WTC11 (cell line): ENCODE measurements at places on chromosomes 5 and 9.

GRCh38 chr5:134932508-134932907 is 27.6 kb downstream of the PCBD2 start:
- no peak for DNase-seq

GRCh38 chr9:129944506-129945116 is 98.4 kb downstream of the FNBP1 start:
- no peak for DNase-seq

DNA sequence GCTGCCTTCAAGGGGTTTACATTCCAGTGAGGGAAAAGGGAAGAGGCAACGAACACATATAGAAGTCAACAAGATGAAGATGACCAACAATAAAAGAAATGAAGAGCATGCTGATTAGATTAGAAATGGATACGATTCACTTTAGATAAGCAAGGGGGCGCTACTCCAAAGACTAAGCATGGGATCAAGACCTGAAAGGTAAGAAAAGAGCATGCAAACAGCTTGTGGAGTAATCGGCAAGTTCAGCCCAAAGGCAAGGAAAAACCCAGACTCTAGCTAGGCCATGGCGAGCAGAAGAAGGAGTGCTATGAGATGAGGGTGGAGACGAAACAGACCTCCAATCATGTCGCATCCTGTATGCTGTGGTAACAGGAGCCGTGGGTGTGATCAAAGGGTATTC is 124.4 kb downstream of the FANCC start:
- DNase-seq = no peak

DNA sequence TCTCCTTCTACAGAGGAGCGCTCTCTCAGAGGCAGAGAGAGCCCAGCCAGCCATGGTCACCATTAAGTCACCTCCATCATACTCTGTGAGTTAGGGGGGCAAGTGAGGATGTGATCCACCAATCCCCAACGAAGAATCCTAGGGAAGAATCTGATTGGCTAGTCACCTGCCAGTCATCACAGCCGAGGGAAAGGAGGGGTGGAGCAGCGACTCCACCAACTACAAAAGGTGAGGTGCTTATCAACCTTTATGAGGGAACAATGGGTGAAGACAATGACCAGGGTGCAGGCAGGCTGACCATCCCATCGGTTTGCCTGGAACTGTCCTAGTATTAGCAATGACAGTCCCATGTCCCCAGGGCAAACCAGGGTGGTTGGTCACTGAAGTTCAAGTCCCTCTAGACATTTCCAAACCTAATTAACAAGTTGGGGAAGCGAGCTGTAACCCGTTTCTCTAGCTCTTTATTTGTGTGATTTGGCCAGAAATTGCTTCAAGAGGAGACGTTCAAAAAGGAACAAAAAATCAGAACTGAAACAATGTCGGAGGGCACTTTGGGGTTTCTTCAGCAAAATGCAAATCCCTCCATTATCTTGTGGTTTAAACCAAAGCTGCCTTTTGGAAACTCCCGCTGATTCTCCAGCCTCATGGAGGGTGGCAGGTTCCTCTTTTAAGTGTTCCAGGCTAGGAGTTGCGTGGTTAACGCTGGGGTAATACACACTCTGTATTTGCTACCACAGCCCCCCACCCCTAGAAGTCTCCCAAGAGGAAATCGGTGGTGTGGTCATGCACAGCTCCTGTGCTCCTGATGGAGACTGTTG is 18.8 kb upstream of the FCN1 start:
- DNase-seq = no peak

GRCh38 chr5:109584986-109585599 is 104.6 kb upstream of the MAN2A1 start:
- DNase-seq = no peak

DNA sequence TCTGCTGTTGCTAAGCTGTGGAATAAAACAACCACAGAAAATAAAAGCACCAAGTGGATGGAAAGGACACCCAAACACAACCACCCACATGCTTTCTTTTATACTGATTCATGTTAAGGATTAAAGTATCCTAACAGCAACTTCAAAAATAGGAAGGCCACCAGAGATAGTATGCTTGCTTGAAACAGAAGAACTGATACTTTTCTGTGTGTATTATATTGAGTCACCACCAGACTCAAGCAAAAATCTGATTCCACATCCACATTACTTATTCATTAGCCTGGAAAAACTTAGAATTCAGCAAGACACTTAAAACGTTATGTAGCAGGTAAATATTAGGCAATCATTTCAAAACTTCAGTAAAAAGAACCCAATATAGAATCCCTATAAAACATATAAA is 52.3 kb downstream of the ZDHHC21 start:
- no peak for DNase-seq

- no peak for DNase-seq
Measured at GRCh38 chr9:75851917-75852316, 38.6 kb upstream of the PCSK5 start.

- DNase-seq = no peak
Measured at GRCh38 chr9:115398996-115399395, 281.0 kb upstream of the TNC start.
